ENCODE measurements at places on chromosomes 1 and 21. TPM values are rescaled to one million over a fixed set of nuclear protein-coding genes. Genes with fewer than 3 reads are reported as not detected.

GRCh38 chr1:46552357-46553237, 1.1 kb upstream of the KNCN start:
- no peak overlapping the region for H3K4me3 ChIP-seq
- no peak for DNase-seq
- peaks cover 1% of the 10 kb centered on the region for H3K36me3 ChIP-seq

DNA sequence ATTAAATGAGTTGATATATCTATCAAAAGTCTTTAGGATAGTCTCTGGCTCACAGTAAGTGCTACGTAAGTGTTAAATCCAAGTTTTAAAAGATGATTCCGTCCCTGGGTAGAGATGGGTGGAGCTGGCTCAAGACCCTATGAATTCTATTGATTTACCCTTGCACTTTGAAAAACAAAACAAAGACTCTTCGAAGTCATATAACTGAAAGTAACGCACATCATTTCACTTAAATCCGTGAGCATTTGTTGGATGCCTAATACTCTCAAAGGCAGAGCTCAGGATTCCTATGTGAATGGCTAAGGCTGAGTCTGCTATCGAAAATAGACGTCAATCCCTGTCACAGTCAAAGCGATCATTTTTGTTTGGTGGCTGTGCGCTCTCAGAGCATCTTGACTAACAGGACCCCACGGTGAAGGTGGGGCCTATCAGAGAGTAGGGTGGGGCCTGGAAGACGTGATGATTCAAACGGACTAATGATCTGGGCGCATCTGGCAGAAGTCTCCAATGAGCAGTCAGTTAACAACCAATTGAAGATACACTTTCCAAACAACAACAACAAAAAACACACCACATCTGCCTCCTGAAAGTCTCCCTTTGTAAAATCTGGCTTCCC, 1.2 kb upstream of the NUCKS1 start:
- peaks cover 3% of the 10 kb centered on the region for H3K36me3 ChIP-seq
- H3K4me3 ChIP-seq, result no peak overlapping the region
- DNase-seq, result no peak
- no peaks in the 10 kb centered on the region for H3K27me3 ChIP-seq
- peaks cover 20% of the 10 kb centered on the region for H3K4me1 ChIP-seq

- no peaks in the 10 kb centered on the region for H3K27me3 ChIP-seq
- no peak overlapping the region for H3K4me3 ChIP-seq
- H3K27ac ChIP-seq, result no peak overlapping the region
- peaks cover 9% of the 10 kb centered on the region for H3K4me1 ChIP-seq
These were observed 5.9 kb upstream of the PIGR start for GRCh38 chr1:206952171-206952570.

RAB25 gene
- polyA plus RNA-seq, result 159 TPM

DNA sequence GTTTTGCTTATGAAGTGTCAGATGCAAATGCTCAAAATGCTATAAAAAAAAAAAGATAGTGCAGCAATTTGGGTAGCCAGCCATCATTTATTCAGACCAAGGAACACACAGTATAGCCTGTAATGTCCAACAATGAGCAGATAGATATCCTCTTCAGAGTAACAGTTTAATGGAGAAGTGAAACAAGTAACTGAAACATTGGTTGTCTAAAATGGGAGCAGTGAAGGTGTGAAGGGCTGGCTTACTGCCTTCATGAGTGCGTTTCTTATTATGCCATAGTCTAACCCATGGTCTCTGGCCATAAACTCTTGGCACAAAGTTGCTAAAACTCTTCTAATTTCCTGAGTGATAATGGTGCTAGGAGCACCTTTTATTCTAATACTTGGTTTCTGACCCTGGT, 11.4 kb downstream of the RGS5 start:
- no peak overlapping the region for H3K4me3 ChIP-seq
- no peaks in the 10 kb centered on the region for H3K27me3 ChIP-seq
- peaks cover 5% of the 10 kb centered on the region for H3K4me1 ChIP-seq
- DNase-seq, result no peak
- no peaks in the 10 kb centered on the region for H3K36me3 ChIP-seq

- no peak overlapping the region for H3K27ac ChIP-seq
- no peaks in the 10 kb centered on the region for H3K36me3 ChIP-seq
- DNase-seq, result no peak
- H3K4me3 ChIP-seq, result no peak overlapping the region
- H3K4me1 ChIP-seq, result no peaks in the 10 kb centered on the region
These were observed 79.6 kb downstream of the PSMG1 start for GRCh38 chr21:39103689-39104088.

ITGB2 gene
- 0.55 TPM for polyA plus RNA-seq

- no peak overlapping the region for H3K4me3 ChIP-seq
- DNase-seq, result no peak
- H3K36me3 ChIP-seq, result no peaks in the 10 kb centered on the region
- no peaks in the 10 kb centered on the region for H3K4me1 ChIP-seq
- no peaks in the 10 kb centered on the region for H3K27me3 ChIP-seq
These were observed 54.3 kb downstream of the ZSWIM5 start for GRCh38 chr1:45152126-45152525.

IL20 gene
- polyA plus RNA-seq, result 4.7 TPM

TRPM2 gene
- polyA plus RNA-seq, result 0.31 TPM

DNA sequence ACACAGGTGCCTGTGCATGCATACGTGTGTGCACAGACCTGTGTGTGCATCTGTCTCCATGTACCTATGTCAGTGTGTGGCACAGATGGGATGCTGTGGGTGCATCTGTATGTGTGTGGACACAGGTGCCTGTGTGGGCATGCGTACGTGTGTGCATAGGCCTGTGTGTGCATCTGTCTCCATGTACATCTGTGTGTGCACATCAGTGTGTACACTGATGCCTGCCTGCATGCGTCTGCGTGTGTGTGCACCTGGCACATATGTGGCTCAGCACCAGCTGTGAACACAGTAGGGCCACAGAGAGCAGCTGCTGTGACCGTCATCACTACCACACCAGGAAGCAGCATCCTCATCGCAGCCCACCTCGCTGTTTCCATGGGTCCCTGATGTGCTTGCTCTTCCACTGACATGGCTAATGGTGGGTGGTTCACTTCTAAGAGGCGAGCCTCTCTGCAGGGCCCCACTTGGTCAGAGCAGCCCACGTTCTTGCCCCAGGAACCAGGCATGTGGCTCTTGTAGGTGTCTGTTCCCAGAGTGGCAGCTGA, 9.6 kb upstream of the SPATC1L start:
- no peak for DNase-seq
- no peaks in the 10 kb centered on the region for H3K27me3 ChIP-seq
- H3K36me3 ChIP-seq, result peaks cover 57% of the 10 kb centered on the region
- H3K27ac ChIP-seq, result no peak overlapping the region

NRIP1 gene
- polyA plus RNA-seq, result 22.3 TPM

- DNase-seq, result no peak
- H3K4me1 ChIP-seq, result no peaks in the 10 kb centered on the region
- peaks cover 17% of the 10 kb centered on the region for H3K36me3 ChIP-seq
These were observed 11.7 kb downstream of the CNIH4 start for GRCh38 chr1:224368409-224368808.

- no peak overlapping the region for H3K4me3 ChIP-seq
- H3K27me3 ChIP-seq, result no peaks in the 10 kb centered on the region
- H3K36me3 ChIP-seq, result no peaks in the 10 kb centered on the region
- H3K4me1 ChIP-seq, result no peaks in the 10 kb centered on the region
These were observed 626.2 kb downstream of the SMYD3 start for GRCh38 chr1:245880754-245881403.

All from keratinocyte (primary cell).